HAP-1 (cell line): ENCODE measurements at places on chromosomes 6 and 20.

GRCh38 chr20:17753516-17753915 is 53.8 kb downstream of the BANF2 start:
- no peak for DNase-seq

DNA sequence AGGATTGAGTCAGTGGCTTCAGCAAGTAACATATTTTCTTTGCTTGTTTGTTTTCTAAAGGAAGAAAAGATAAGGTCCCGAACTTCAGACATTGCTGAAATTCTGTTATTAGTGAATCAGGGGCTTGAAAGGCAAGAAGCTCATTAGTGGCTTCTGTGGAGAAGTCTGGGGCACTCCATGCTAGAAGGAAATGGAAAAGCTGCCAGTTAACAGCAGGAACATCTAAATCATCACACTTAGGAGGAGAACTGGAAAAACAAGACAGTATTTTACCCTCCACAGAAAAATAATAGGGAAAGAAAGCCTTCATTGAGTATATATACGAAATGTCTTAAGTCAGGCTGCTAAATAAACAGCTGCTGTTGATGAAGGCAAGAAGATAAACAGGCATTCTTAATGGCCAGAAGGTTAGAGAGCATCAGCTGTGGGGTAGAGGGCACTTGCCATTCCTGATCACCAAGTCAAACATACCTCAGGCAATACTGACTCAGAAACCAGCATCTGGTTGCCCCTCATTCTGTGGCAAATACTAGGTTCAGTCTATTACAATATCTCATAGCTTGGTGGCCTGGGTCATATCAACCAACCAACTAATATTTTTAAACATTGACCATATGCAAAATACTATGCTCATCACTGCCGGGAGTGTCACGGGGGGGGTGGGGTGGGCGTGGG is 143.2 kb upstream of the TENT5A start:
- no peak for DNase-seq

DNA sequence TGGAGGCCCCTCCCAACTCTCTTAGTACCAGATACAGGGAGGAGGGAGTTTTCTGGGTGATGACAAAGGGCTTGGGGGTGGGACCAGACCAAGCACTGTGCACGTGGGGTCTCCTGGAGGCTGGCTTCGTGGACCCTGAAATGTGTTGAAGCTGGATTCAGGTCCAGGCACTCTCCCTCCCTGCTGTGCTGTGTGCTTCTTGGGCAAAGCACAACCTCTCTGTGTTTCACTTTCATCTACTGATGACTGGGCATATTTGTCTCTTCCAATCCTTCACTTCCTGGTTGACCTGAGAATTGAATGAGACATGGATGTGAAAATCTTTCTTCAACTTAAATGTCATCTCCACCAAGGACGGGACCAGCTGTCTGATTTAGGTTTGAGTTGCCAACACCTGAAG is 14.5 kb upstream of the MLN start:
- DNase-seq: no peak

DNA sequence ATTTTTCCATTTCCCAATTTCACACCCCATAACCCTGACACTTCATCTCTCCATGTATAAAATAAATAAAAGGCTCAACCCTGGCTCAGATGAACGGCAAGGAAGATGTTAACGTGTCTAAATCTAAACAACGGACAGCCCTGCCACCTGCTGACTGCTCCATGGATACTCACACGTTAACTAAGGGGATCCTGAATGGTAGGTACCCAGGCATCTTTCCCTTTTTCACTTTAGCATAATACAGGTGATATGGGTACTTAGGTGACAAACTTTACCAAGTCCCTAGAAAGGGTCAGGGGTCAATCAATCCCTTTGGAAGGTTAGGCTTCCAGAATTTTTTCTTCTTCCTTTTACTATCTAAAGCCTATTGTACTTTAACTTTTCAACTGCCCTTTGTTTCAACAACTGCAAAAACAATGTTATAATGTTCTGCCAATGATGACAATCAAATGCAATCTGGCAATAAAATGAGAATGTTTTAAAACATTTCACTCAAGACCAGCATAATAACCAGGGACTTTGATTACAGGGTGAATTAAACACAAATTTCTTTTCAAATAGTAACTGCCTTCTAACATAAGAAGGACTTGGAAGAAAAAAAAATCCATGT is 52.4 kb upstream of the IPCEF1 start:
- peak; percentile 30 for DNase-seq

DNA sequence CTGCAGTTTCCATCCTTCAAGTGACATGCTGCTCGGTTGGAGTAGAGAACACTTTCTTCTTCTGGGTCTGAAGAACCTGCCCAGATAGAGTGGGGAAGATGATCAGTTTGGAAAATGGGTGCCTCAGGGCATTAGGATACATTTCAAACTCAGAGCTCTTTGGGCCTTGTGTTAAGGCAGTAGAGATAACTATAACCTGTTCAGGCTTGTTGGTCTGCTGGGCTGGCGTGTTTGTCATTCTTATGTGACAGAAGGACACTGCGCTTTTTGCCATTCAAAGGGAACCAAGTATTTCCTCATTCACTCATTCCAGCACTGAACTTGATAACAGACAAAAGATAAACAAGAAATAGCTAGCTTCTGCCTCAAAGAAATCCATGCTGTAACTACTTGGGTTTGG is 3.8 kb downstream of the TOMM34 start:
- no peak for DNase-seq

- DNase-seq: peak; percentile 50
Observed at GRCh38 chr6:53801022-53801421, 6.2 kb downstream of the LRRC1 start.

- no peak for DNase-seq
Observed at GRCh38 chr20:60281295-60281694, 323.1 kb downstream of the CDH26 start.
